ENCODE measurements at places on chromosomes 2 and 18.

DNA sequence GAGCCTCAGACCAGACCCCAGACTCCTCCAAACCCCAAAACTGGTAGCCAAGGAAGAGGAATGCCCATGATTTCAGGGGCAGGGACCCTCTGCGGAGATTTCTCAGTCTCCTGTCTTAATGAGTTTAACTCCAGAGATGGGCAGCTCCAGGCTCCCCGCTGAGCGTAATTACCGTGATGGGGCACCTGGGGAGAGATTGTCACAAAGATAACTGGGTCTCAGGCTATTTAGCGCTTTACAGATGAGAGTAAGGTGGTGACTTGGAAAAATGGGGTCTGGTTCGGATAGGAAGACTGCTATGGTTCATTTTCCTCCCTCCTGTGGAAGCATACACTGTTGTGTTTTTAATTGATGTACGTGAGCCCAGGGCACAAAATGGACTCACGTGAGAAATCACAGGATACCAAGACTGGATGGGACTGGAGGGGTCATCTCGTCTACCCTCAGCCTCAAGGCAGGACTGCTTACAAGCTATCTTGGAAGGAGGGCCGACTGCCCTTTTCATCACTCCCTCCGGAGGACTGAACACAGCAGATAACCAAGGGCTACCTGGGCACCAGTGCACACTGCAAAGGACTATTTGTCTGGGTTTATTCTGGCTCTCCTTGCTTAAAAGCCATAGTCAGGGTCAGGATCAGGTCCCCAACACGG is 427.8 kb downstream of the ZNF521 start:
- no peak for DNase-seq

DNA sequence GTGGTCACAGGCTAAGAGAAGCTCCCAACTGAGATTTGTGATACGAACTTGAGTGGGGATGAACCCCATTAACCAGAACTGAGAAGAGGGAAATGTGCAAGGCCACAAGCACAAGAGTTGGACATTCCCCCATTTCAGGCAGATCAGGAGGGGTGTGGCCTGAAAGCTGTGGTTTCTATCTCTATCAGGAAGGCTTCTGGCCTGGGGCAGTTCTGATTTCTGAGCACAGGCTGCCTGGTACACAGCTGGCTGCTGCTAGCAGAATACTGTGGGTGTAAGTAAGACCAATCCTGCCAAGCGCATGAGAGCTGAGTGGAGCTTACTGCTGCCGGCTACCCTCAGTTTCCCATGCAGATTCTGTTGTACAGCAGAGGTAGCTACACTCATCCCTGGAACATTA is 484.6 kb downstream of the SATB2 start:
- DNase-seq = no peak

- no peak for DNase-seq
These were observed 8.8 kb downstream of the RETREG2 start for GRCh38 chr2:219186754-219187456.

DNA sequence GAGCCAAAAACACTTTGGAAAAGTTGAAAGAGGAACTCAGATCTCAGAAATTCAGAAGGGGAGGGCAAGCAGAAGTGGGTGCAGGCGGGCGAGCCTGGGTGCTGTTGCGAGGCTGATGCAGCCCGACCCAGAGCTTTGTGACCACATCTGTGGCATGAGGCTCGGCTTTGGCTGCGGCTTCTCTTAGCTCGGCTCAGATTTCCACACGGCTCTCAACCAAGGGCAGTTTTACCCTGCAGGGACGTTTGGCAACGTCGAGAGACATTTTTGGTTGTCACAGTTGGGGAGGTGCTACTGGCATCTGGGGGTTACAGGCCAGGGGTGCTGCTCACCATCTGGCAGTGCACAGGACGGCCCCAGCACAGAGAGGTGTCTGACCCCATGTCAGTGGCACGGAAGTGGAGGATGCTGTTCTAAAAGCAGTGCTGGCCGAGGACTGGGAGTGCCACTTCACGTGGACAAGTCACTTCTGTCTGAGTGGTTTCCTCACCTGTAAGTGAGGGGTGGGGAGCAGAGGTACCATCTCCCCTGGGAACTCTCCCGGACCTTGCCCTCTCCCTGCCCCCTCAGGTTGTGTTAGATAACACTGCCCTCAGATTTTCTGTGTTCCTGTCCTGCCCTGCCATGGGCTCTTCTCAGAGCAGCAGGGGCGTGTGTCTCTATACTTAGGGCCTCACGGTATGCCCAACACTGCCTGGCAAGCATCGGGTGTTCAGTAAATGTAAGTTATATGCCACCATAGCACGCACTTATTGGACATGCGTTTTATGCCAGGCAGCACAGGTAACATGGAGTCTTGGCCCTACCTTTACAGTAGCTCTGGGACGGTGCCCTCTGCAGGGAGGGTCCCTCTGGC is 48.7 kb upstream of the FAHD2A start:
- DNase-seq = no peak

GRCh38 chr2:29751390-29751789 is 170.0 kb downstream of the ALK start:
- DNase-seq = no peak

- no peak for DNase-seq
These were observed 31.5 kb downstream of the SESTD1 start for GRCh38 chr2:179233083-179233490.

DNA sequence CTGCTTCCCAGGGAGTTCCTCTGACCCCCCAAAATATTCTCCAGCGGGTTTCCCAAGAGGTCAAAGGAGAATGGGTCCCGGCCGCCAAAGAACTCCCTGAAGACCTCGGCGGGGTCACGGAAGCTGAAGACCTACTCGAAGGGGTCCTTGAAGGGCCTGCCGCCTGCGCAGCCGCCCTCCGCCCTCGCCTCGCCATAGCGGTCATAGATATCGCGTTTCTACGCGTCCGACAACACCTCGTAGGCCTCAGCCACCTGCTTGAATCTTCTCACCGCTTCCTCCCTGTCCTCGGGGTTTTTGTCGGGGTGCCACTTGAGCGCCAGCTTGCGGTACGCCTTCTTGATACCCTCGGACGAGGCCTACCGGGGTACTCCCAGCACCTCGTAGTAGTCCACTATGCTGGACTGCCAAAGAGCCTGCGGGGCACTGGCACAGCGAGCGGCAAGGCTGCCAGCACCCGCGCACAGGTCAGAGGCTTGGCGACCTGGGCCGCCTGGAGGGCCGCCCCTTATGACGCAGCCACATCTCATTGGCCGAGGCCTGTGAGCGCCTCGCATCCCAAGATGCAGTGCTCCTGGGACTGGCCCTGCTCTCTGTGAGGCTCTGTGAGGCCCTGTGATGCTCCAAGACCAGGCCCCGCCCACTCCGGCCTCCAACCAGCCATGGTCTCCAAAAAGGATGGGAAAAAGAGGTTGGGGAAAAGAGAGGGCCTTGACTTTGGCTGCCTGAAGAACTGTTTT is 5.0 kb upstream of the UGT1A1 start:
- no peak for DNase-seq

GRCh38 chr2:236214376-236214995 is 46.3 kb upstream of the GBX2 start:
- no peak for DNase-seq

GRCh38 chr2:127535422-127535901 is at the start of gene MYO7B:
MYO7B (plus strand) TSS chr2:127535683; CDS start chr2:127559723, 24,040 bp downstream.
- DNase-seq = no peak

GRCh38 chr2:40556293-40556692 is 104.4 kb upstream of the SLC8A1 start:
- no peak for DNase-seq

DNA sequence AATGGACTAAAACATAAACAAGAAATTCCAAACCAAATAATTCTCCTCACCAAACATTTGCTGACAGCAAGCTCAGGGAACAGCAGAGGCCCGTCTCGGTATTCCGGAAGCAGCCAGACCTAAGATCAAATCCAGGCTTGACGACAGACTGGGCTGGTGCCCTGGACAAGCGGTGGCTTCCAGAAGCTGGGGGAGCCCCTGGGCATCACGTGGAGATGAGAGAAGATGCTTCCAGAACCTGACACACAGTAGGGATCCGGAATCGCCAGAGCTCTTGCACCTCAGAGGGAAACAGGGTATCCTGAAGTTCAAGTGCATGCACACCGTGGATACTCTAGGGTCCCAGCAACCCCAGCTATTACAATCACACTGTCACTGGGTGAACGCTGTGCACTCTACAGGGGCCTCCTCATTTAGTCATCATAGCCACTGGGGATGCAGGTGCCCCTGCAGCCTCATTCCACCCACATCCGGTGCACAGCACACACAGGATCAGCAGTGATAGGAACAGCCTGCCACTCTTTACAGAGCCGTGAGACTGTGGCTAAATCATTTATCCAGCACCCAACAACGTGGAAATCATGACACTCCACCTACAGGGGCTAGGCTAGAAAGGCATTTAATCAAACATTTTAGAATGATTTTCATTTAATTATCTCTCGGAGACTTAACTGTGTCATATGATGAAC is 102.6 kb downstream of the HDAC4 start:
- no peak for DNase-seq

- DNase-seq = no peak
These were observed 56.9 kb downstream of the MFSD6 start for GRCh38 chr2:190465060-190465459.

GRCh38 chr2:239329284-239329971 is 71.4 kb downstream of the HDAC4 start:
- no peak for DNase-seq

DNA sequence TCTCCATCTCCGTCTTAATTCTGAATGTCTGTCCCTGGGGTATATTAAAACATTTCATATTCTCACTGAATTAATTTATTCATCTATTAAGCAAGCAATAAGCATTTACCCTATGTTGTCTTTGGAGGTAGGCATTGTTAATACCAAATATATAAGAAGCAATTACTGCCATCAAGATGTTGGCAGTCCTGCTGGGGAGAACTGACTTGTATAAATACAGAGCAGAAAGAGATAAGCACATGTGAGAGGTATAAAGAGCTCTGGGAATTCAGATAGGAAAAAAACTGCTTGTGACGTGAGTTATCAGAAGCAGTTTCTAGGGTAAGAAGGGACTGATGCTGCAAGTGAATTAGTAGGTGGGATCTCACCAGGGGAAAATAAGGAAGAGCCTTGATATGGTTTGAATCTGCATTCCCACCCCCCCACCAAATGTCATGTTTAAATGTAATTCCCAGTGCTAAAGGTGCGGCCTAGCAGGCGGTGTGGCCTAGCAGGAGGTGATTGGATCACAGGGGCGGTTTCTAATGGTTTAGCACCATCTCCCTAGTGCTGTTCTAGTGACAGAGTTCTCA is 286.8 kb downstream of the RAD51AP2 start:
- DNase-seq = no peak

GRCh38 chr2:205411558-205411957 is 270.7 kb upstream of the NRP2 start:
- DNase-seq = no peak

DNA sequence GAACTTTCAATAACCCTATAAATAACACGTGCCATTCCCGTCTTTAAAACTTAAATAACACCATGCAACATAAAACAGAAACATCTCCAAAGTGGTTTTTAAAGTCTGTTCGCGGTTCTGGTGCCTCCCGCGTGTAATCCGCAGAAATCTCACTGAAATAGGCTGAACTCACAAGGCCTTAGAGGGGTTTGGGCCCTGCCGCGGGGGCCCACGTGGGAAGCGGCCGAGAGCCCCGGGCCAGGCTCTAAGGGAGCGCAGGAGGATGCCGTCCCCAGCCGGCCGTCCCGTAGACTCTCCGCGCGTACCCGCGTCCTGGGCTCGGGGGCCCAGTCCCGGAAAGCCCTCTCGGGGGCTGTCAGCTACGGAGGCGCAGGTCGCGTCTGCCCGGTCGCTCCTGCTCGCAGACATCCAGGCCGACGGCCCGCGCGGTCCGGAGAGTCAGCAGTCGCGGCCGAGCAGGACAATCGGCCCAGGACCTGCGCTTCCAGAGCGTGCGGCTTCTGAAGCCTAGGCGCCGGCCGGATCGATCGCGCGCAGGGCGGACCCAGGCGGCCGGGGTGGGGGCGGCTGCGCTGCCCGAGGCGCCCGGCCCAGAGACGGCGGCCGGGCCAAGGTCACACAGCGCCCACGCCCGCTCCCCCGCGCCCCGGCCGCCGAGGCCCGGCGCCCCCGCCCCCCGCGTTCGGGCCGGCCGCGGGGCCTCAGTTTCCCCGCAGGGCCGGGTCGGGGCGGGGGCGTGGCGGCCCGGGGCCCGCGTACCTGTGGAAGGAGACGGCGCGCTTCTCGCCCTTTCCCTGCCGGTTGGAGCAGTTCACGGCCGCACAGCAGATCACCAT is 558 bp downstream of the THAP4 start:
- peak; percentile 28 for DNase-seq

DNA sequence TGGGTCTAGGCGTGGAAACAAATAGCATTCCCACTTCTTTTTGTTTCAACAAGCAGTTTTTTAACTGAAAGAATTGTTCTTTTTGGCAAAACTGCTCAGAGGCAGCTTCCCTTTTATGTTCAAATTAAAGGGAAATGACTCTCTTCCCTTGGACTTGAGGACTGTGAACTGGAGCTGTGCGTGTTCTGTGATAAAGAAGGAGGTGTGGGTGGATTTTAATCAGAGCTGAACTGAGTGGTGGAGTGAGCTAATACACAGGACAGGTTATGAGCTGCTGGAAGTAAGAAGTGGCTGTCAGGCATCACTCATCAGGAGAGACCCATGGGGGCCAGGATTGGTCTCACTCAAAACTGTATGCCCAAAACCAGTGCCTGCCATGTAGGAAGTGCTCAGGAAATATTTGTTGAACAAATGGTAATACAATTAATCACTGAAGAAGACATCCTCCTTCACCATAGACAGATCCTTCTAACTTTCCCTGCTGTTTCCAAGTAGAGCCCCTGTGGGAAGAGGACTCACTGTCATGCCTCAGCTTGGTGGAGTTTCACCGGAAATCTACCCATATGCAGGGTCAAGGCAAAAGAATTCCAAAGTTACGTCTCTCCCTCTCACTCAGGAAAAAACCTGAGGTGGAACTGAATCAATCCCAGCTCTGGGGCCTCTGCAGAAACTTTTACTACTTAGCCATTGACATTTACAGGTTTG is 55.9 kb downstream of the FEZ2 start:
- DNase-seq = no peak

DNA sequence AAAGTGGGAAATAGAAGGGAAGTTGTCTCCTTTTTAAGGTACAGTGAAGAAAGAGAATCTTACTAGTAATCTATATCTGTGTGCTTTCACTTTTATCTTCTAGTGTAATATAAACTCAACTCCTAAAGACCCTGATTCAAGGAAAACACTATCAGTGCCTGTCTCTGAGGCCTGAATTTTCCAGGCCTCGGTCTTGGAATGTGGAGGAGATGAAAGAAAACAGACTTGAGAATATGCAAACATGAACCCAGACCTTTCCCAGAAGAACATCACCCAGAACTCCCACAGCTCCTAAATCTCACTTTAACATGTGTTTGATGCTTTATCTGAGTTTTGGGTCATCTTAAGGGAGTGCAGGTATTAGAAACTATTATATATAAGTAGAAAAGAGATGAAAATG is 51.8 kb downstream of the EPB41L5 start:
- DNase-seq = no peak

GRCh38 chr2:180559771-180560170 is 420.6 kb upstream of the UBE2E3 start:
- no peak for DNase-seq

Data from T47D (cell line).